ENCODE measurements at places on chromosomes 16 and 17.

GRCh38 chr17:50797135-50797810 lies 30.0 kb upstream of the ANKRD40CL start:
- no peak for DNase-seq

DNA sequence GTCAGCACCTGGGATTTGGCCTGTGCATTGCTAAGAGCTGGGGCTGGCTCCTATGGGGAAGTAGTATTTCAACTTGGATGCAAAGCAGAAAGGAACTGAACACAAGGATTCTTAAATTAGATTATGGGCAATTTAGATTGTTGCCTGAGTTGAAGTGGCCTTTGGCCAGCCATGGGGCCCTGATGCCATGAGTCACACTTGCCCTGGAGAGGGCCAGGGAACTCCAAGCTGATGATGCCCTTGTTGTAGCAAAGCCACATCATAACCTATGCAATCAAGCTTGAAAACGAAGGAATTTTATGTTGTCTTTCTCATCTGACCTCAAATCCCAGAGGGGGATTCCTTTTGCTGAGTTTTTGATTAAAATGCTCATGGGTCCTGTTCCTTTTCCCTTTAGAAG lies 3.9 kb upstream of the SPATA32 start:
- DNase-seq, result peak; percentile 95

GRCh38 chr16:67278773-67279295 lies 498 bp upstream of the PLEKHG4 start:
- no peak for DNase-seq

- no peak for DNase-seq
Observed at GRCh38 chr17:17904166-17905035, 67.6 kb upstream of the SREBF1 start.

GRCh38 chr17:16363749-16364536 lies 10.7 kb upstream of the CENPV start:
- DNase-seq, result peak; percentile 86

GRCh38 chr17:64099543-64099942 lies 30.4 kb downstream of the ERN1 start:
- DNase-seq, result no peak

GRCh38 chr16:89096768-89097391 lies 3.2 kb downstream of the ACSF3 start:
- peak; percentile 46 for DNase-seq

DNA sequence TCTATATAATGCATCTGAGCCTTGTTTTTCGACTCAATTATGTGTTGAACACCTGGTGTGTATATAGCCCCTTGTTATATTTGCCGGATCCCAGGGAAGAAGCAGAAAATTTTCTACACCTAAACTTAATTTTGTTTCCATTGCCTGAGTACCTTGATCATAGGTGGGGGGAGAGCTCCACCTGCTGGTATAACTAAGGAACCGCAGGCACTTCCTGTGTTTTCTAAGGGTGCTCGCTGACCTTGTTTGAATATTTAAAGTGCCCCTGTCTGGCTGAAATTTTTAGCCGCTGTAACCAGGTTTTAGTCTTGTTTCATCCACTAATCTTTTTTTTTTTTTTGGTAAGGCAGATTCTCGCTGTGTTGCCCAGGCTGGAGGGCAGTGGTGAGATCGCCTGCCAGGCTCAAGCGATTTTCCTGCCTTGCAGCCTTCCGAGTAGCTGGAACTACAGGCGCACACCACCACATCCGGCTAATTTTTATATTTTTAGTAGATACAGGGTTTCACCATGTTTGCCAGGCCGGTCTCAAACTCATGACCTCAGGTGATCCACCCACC lies 6.5 kb upstream of the NUBP1 start:
- DNase-seq, result peak; percentile 74

DNA sequence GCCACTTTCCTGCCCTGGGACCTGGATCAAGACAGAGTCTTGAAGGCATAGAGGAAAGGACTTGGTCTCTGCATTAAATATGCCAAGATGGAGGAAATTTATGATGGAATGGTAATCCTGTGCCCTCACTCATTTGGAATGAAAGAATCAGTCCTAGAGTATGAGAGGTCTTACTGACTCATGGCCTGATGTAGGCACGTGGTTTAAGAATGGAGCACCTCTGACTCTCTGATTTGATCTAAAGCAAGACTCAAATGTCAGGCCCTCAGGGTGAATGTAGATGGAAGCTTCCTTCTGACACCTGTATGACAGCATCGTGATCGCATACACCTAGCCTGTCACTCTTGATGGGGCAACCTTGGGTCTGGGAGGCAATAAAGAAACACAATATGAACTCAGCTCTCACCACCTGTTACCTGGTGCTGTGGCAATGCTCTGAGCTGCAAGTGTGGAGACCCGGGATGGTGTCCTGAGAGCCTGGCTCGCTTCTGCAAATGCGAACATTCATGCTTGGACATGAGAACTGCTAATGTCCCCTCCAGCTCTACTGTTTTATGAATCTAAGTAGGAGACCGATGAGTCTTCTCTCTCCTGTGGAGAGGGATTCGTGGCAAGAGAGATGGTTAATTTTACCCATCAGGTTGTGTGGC lies 229.9 kb downstream of the ABCC12 start:
- DNase-seq, result no peak

GRCh38 chr17:55238931-55239297 lies 25.8 kb upstream of the HLF start:
- DNase-seq, result no peak

DNA sequence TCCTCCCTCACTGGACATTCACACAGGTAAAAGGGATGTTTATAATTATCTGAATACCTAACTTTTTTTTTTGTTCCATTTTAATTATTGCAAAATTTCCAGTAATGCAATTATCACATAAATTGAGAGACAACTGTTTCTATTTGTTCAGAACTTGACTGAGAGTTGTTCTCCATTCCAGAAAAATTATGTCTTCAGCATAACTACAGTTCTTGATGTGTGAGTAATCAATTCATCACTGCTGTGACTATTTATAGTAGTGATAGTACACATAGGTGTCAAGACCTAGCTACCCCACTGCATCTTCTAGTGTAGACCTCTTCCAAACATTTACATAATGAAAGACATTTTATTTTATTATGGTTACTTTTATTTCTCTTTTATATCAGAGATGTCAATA lies 5.8 kb upstream of the TNRC6A start:
- no peak for DNase-seq

DNA sequence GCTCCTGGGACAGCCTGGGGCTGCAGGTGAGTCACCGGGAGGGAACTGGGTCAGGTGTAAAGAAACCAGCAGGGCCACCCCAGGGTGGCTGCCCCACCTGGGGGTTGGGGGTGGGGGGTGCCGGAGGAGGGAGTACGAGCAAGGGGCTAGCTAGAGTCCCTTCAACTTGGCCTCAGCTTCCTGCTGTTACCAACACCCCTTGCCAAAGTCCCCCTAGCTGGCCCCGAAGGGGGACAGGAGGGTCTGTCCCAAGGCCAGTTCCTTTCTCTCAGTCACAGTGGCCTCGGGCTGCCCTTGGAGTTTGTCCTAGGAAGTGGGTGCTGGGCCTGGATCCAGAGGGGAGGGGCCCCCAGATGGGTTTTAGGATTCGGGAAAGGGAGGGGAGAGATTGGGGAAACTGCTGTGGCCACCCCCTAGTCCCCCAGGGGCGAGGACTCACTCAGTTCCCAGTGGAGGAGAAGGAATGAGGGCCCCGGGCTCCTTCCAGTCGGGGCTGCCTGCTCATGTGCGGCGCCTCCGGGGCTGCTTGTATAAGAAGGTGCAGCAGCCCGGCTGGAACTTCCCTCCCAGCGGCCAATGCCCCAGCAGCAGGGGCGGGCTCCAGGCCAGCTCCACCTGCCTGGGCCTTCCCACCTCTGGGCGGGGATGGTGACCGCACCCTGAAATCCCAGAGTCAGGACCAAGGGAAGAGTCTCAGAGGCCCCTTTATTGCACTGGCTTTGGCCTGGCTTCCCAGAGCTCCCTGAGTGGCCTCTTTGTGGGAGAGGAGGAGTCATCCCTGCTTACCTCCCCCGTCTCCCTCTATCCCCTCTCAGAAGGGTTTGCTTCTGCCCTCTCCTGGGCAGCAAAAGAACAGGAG lies 7.3 kb downstream of the ARHGAP27 start:
- DNase-seq, result peak; percentile 99

- DNase-seq, result peak; percentile 70
Observed at GRCh38 chr16:74862743-74863244, 88.2 kb upstream of the FA2H start.

GRCh38 chr17:80969030-80969673 lies 22.5 kb upstream of the CHMP6 start:
- no peak for DNase-seq

GRCh38 chr17:65175952-65176351 lies 38.8 kb downstream of the RGS9 start:
- no peak for DNase-seq

DNA sequence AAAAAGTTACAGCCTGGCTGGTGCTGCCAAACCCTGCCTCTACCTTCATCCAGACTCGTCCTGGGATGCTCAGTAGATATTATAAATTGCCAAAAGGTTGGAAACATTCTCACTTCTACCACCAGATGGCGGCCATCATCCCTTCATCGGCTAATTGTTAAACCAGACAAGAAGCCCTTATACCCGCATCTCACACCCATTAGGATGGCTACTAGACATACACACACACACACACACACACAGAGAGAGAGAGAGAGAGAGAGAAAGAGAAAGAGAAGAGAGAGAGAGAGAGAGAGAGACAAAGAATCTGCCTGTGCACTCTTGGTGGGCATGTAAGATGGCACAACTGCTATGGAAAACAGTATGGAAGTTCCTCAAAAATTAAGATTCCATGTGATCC lies 15.0 kb upstream of the SCIMP start:
- DNase-seq, result peak; percentile 80

DNA sequence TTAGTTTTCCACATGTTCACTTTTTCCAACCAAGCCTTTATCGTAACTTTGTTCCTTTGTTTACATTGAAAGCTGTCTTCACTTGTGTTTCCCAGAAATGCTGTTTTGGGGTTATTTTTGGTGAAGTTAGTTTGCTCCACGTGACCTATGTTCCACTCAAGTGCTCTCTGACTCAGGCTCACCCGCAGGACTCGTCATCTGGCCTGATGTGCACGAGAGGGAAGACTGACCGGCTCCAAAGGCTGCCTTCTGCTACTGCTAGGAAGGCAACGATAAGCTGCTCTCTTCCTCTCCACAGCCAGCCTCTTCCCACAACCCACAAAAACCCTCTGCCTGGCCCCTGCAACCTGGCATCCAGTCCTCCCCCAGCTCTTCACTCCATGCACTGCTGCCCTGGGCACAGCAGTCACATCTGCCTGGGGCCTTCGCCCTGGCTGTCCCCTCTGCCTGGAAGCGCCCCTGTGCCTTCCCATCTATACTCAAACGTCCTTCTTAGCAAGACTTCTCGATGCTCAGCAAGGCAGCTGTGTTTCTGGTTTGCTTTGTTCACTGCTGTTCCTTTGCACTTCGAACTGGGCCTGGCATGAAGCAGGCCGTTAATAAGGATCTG lies 28.0 kb downstream of the ZCCHC14 start:
- DNase-seq, result peak; percentile 58

GRCh38 chr16:3650631-3651265 lies 3.7 kb upstream of the DNASE1 start:
- DNase-seq, result no peak

GRCh38 chr17:50865868-50866260 lies 290 bp downstream of the TOB1 start:
- no peak for DNase-seq

GRCh38 chr16:54484700-54485099 lies 198.1 kb upstream of the IRX3 start:
- no peak for DNase-seq

Data from small intestine (tissue), 16 donors.